ENCODE measurements at places on chromosomes 7 and 10.

- peak; percentile 37 for DNase-seq
Observed at GRCh38 chr10:121305066-121305465, 293.2 kb downstream of the FGFR2 start.

- DNase-seq: no peak
Observed at GRCh38 chr7:155750255-155751125, 61.8 kb downstream of the SHH start.

- no peak for DNase-seq
Observed at GRCh38 chr10:1851762-1852161, 114.4 kb upstream of the ADARB2 start.

DNA sequence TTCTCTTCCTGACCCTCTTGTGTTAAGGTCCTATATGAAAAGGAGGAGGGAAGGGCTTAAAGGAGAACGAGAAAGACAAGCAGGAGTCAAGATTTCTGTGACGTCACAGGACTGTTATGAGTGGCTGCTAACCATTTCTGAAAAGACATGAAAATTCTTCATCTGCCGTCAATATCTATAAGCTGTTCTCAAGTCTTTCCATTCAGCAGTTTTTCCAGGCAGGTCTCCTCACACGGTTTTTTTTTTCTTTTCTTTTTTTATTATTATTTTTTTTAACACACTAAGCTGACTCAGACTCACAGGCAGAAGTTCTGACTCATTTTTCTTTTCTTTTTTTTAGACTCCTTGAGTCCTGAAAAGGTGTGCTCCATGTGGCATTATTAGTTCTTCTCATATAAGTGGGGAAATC, 72.0 kb downstream of the DGKI start:
- no peak for DNase-seq

DNA sequence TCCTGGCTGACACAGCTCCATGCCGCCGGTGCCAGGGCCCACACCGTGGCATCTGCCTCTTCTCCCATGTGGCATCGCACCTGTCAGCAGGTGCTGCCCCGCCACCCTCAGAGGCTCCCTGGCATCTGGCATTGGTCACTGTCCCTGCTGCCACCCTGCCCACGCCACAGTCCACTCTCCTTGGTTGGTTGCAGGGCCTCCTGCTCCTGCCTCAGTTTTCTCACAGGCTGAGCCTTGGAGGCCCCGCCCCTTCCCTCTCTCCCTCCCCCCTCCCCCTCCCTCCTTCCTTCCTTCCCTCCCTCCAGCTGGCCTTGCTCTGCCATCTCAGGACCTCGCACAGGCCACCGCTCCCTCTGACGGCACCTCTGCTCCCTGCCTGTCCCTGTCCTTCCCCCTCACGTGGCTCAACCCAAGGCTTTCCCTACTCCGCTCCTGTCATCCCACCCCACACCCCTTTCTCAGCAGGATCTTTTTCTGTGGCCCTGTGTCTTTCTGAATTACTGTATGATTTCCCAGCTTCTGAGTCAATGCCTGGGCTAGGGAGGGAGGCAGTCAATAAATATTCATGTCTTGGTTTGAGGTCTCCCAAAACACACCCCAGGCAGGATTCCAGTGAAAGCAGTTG, 87.4 kb downstream of the INPP5A start:
- no peak for DNase-seq

All from NCI-H2171 treated with DMSO at 0.1 percent for 48 hours (cell line).